ENCODE measurements at places on chromosomes 11 and 22. TPM values are rescaled to one million over a fixed set of nuclear protein-coding genes. Genes with fewer than 3 reads are reported as not detected.

GRCh38 chr11:118645066-118645715 is 34.3 kb downstream of the TREH start:
- no peak for DNase-seq

DNA sequence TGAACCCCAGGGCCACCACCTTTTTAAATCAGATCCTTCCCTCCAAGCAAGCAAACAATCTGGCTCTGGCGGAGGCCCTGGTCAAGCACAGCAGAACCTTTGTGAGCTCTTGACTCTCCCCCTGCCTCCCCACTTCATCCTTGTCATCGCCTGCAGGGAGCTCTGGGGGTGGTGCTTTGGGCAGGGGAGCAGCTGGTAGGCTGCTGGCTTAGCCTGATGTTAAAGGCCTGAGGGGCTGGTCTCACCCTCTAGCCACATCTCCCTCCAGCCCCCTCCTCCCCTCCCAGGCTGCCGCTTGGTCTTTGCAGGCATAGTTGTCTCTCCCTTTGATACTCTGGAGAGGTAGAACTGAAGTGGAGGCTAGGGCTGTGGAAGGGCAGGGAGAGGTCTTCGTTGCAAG is 50.9 kb downstream of the THAP12 start:
- no peak for DNase-seq

- DNase-seq, result no peak
These were observed 393 bp downstream of the CYB561A3 start for GRCh38 chr11:61361237-61361740.

C11orf97 gene
- total RNA-seq, result not detected

DNA sequence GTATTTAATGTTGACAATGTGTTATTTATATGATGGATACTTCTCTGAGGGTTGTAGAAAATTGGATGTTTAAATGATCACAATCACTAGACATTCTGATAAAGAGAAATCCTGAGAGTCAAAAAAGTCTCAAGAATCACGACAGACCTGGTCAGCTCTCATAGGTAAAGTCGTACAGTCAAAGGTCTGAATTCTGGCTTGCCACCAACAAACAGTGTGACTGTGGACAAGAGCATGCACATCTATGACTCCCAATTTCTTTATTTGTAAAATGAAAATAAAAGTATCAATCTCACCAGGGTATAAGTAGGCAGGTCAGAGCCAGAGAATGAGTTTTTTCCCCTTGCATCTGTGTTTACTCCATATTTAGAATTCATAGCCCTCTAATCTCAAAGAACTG is 556.7 kb downstream of the FAM181B start:
- DNase-seq, result no peak

SLC22A6 gene
- total RNA-seq, result not detected

DNA sequence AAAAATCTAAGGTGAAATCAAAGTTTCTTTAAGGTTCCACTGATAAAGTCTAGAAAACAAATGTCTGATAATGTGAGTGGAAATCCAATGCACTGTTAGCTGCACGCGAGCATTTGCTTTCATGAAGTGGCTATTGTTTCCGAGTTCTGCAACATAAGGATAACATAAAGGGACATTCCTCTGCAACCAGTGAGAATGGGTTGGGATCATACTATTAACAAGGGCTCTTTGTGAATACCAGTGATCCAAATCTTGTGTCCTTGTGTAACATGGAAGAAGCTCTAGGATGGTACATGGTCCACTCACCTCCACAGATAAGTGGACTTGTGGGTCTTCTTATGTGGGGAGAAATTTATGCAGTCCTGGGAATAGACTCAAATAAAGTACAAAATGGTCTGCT is 24.6 kb downstream of the APIP start:
- DNase-seq, result no peak

TBX1 gene
- total RNA-seq, result not detected

RASD2 gene
- 0.07 TPM for total RNA-seq

PGA5 gene
- total RNA-seq, result not detected

GRCh38 chr11:126697936-126698335 is 302.6 kb downstream of the KIRREL3 start:
- no peak for DNase-seq

DNA sequence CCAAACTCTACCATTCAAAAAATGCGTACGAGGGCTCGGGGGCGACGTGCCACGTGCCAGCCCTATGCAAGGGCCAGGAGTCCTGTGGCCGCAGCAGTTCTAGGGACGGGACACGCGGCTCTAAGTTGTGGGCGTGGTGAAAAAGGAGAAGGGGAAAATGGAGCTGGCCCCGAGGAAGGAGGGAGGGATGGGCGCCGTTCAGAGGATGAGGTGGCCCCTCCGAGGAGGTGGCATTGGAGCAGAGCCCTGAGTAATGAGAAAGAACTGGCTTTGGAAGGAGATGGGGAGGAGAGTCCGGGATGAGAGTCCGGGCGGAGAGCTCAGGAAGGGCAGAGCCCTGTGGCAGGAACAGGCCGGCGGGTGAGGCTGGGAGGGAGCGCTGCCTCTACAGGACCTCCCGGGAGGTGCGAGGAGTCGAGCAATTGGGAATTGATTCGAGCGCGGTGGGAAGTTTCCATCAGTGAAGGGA is 21.0 kb downstream of the OTUB1 start:
- no peak for DNase-seq

GRCh38 chr11:110435780-110436717 is 6.3 kb downstream of the FDX1 start:
- no peak for DNase-seq

DNA sequence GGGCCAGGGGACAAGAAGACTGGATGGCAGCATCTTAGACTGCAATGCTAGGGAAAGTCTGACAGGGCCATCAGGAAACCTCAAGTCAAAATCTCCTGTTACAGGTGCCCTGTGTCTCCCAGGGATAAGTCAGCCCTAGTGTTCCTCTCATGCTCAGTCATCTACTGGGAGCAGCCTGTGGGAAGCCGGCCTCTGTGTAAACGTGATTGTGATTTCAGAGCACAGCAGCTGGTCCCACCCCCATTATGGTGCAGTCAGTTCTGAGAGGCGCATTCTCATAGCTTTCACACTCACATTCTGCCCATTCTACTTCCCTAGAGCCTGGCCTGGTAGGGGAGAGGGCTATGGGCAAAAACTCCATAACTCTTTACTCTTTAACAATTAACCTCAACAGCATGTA is 7.2 kb upstream of the SLN start:
- DNase-seq, result no peak
